Stimulated activated CD4-positive, alpha-beta T cell treated with anti-CD3 and anti-CD28 coated beads, TNF-alpha, amount 100 ng/mL, for 1 hour (primary cell): ENCODE measurements at places on chromosomes 12 and 14.

DNA sequence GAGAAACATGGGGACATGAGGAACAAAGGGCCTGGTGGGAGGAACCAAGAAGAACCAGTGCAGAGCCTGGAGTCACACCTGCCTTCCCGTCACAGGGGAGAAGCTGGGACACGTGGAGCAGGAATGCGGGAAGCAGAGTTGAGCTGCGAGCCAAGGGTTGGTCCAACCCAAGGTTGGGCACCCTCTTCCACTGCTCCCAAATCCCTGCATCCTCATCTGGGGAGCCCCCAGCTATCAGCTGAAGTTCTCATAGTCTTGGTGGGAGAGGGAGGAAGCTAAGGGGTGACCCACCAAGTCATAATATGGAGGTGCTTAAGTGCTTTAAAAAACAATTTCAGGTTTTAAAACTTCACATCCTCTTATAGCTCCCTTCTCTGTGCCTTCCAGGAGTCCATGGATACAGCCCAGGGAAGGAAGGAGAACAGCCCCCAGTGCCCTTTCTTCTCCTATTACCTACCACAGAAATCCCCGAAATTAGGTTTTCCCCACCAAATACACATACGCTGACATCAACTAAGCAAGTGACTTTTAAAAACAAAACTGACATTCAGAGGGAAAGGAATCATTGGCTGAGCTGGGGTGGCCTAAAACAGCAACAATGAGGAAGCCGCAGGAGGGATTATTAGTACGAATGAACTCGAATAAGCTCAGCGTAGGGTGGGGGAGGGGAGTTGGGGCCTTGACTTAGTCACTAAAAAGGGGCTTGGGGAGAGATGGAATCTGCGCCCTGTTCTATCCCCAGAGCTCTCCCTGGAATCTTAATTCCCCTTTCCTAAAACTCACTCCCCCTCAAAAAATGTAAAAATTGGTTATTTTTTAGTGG lies 4.5 kb downstream of the MYL6 start:
- DNase-seq: no peak

GRCh38 chr12:126212824-126213223 lies 1147.6 kb downstream of the AACS start:
- no peak for DNase-seq

GRCh38 chr12:131647667-131648066 lies 63.2 kb upstream of the SFSWAP start:
- no peak for DNase-seq

DNA sequence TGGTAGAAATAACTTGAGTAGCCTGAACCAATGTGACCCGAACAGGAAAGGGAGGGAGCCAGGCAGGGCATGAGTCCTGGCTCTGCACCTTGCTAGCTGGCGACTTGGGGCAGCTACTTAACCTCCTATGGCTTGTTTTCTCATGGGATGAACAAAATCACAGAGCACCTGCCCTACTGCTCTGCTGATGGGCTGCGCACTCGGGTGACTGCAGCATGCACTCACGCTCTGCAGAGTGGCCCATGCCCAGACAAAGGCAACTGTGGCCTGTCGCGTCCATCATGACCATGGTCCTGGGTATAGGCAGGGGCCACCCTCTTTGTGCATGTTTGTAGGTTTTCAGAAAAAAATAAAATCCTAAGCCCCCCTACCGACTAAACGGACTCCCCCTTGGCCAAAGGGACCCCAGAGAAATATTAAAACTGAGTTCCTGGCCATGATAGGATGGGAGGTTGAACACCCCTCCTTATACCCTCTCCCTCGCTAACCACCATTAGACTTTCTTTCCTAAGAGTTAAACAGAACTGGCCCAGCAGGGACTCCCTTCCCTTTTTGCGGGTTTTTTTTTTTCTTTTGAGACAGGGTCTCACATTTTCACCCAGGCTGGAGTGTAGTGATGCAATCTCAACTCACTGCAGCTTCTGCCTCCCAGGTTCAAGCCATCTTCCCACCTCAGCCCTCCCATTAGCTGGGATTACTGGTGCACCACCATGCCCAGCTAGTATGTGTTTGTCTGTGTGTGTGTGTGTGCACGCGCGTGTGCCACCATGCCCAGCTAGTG lies 32.5 kb downstream of the VWF start:
- DNase-seq: no peak

DNA sequence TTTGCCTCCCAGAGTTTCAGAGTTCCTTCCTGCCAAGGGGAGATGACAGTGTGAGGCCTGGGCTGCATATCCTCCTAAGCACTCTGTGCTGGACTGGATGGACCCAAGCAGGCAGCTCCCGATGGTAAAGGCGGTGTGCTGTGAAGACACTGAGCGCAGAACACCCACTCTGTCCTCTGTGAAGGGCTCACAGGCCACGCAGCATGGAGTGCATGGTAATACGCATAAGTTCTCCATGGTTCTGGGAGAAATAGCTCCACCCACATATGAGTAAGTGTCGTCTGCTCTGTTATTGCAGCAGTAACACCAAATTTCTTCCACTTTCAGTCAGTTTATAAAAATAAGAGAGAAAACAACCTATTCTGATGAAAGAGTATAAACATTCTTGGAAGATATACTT lies 55.8 kb downstream of the TMEM30B start:
- no peak for DNase-seq

GRCh38 chr14:91368776-91369416 lies 48.7 kb downstream of the CCDC88C start:
- DNase-seq: no peak

DNA sequence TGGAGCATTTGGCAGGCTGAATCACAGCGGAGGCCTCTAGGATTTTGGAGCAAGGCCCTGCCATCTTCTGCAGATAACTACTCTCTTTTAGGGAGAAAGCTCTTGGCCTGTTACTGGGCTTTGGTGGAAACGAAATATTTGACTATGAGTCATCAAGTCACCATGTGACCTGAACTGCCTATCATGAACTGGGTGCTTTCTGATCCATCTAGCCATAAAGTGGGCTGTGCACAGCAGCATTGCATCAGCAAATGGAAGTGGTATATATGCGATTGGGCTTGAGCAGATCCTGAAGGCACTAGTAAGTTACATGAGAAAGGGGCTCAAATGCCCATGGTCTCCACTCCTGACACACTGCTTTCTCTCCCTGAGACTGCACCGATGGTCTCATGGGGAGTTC lies 21.1 kb downstream of the GYS2 start:
- DNase-seq: no peak

DNA sequence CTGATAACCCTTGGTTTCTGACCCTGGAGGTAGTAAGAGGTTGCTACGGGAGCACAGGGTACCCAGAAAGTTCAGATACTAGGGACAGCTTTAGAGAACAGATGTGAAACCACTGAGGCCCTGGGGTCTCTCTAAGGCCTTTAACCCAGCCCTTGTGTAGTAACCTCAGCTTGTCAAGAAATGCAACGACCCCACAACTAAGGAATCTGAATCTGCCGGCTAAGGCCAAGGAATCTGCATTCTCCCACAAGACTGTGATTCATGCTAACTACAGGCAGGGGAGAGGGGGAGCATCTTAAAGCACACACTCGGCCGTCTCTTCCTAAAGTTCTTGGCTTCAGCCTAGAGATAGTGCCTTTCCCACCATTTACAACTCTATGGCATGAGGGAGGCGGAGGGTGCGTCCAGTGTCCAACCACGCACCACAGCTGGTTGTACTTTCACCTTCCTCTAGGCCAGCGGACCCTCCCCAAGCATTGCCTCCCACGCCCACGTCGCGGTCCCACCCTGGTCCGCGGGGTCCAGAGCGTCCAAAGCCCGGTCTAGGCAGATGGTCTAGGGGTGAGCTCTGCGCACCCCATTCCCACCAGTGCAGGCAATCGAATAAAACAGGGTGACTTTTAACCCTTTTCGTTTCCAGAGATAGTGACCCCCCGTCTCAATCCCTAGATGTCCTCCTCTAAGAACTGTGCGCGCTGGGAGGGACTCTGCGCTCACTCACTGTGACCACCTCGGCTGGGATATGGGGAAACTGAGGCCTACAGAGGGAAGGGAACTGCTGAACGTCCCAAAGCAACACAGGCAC lies 735 bp upstream of the VASH1 start:
- DNase-seq: no peak

- DNase-seq: no peak
These were observed 30.6 kb upstream of the C14orf180 start for GRCh38 chr14:104548802-104549535.

DNA sequence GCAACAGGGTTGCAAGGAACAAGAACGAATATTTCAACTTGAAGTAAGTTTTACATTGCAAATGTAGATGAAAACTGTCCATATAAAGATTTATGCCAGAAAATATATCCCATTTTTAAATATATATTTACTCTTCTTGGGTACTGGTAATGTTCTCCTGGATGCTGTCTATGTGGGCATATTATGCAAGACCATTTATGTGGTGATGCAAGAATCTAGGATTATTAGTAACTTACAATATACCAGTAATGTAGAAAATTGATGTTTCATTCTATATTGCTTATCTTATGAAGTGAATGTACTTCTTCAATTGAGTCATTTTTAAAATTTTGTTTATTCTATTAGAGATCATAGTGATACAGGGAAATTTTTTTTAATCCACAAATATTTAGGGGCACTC lies 25.1 kb downstream of the FGFR1OP2 start:
- no peak for DNase-seq

- no peak for DNase-seq
These were observed 34.8 kb upstream of the RCOR1 start for GRCh38 chr14:102557434-102558226.

GRCh38 chr12:58204071-58204470 lies 262.7 kb downstream of the ATP23 start:
- DNase-seq: no peak

GRCh38 chr12:10101648-10102220 lies 2.9 kb upstream of the CLEC1A start:
- no peak for DNase-seq

GRCh38 chr12:60043236-60043635 lies 447.4 kb downstream of the SLC16A7 start:
- no peak for DNase-seq
